Naive thymus-derived CD8-positive, alpha-beta T cell (primary cell): ENCODE measurements at places on chromosomes 5 and 9.

DNA sequence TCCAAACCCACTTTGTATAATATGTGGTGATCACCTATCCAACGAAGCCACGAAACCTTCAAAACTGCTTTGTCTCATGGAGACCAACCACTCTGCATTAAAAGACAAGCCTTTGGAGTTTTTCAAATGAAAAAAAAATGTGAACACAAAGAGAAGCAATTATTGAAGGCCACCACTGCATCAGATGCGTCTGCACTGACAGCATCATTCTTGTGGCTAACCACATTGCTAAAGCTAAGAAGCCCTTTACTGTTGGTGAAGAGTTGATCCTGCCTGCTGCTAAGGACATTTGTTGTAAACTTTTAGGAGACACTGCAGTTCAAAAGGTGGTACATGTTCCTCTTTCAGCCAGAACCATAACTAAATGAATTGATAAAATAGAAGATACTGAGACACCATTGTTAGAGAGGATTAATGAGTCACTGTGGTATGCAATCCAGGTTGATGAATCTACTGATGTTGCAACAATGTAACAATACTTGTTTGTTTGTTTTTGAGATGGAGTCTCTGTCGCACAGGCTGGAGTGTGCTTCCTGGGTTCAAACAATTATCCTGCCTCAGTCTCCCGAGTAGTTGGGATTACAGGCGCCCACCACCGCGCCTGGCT is 45.4 kb downstream of the TAF11L14 start:
- H3K36me3 ChIP-seq: no peaks in the 10 kb centered on the region
- H3K4me1 ChIP-seq: no peaks in the 10 kb centered on the region
- no peak overlapping the region for H3K27ac ChIP-seq
- no peak overlapping the region for H3K4me3 ChIP-seq
- no peak for DNase-seq
- no peaks in the 10 kb centered on the region for H3K27me3 ChIP-seq

DNA sequence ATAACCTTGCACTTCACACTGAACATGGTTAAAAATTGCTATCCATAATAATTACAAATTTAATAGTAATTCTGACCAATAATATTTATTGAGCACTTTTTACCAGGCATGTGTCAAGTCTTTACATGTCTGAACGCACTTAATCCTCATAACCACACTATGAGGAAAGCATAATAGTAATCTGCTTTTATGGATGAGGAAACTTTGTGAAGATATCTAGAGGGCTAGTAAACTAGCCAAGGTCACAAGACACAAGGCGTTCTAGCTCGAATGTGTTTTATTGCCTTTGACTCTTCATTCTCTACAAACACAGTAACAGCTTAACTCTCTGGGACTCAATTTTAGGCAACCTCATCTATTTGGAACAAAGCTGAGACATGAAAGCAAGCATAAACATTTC is 205.1 kb downstream of the ARHGEF28 start:
- DNase-seq: no peak
- peaks cover 3% of the 10 kb centered on the region for H3K27me3 ChIP-seq
- no peak overlapping the region for H3K4me3 ChIP-seq
- H3K4me1 ChIP-seq: no peaks in the 10 kb centered on the region

- no peak for DNase-seq
- no peak overlapping the region for H3K4me3 ChIP-seq
- no peak overlapping the region for H3K27ac ChIP-seq
- peaks cover 5% of the 10 kb centered on the region for H3K36me3 ChIP-seq
- H3K4me1 ChIP-seq: no peaks in the 10 kb centered on the region
- no peaks in the 10 kb centered on the region for H3K27me3 ChIP-seq
Measured at GRCh38 chr9:105329719-105330062, 85.2 kb downstream of the SLC44A1 start.

DNA sequence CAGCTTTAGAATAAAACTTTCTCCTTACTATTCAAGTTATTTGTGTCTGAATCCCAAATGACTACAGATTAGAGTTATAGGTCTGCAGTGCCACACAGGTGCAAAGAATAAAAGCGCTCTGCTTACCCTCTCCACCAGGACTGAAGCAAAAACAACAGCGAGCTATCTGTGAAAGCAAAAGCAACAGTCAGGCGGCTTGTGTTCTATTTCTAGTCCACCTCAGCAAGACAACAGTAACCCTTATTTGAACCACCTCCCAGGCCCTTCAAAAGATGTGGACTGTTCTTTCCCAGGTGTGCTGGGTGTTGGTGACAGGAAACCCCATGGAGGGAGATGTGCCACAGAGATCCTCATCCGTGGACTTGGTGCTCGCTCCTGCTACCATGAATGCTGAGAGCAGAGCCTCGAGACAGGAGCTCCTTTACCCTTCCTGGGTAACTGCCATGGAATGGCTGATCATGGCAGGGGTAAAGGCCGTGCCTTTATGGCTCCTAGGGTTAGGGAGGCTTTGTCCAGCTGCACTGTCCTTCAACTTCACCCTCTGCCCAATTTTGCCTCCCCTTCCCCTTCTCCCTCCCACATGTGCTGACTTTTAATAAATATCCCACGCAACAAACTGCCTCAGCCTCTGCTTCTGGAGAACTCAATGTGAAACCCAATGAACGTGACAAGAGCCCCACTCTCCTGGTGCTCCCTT is 108.6 kb downstream of the SERINC5 start:
- peak overlapping the region; percentile 87 for H3K27ac ChIP-seq
- DNase-seq: no peak
- peaks cover 94% of the 10 kb centered on the region for H3K36me3 ChIP-seq
- peaks cover 38% of the 10 kb centered on the region for H3K4me1 ChIP-seq
- no peak overlapping the region for H3K4me3 ChIP-seq
- H3K27me3 ChIP-seq: no peaks in the 10 kb centered on the region

DNA sequence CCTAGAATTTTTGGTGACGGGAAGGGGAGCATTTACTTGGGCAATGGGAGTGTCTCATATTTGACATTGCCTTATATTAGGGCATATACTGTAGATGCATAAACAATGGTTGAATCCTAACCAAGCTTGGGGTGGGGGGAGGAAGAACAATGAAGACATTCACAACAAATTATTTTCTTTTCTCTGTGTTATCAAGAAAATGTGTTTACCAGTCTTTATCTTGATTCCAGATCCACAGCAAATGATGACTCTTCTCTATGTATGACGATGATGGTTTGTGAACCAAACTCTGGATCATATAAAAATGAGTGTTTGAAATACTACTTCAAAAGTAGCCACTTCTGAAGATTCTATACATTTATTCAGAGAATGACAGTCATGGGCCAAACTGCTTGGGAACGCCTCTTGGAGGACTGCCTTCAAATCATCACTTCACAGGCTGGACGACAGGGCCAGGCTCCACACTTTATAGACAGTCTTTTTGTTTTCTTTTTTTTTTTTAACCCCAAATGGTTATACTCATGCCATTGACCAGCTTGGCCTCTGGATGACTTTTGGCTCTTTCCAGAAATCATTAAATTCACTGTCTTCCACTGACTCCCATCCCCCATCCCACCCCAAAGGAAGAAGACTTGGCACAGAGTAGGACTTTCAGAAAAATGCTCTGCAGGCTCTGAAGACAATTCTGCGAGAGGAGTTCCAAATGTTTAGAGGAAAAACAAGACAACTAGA is 123.8 kb upstream of the LIFR start:
- DNase-seq: no peak
- no peak overlapping the region for H3K27ac ChIP-seq
- no peaks in the 10 kb centered on the region for H3K4me1 ChIP-seq
- H3K27me3 ChIP-seq: no peaks in the 10 kb centered on the region
- no peak overlapping the region for H3K4me3 ChIP-seq
